ENCODE measurements at places on chromosomes 13 and 19. TPM values are rescaled to one million over a fixed set of nuclear protein-coding genes. Genes with fewer than 3 reads are reported as not detected.
A peak's percentile ranks its signal among the peaks of the same experiment; 100 is the strongest.

DNA sequence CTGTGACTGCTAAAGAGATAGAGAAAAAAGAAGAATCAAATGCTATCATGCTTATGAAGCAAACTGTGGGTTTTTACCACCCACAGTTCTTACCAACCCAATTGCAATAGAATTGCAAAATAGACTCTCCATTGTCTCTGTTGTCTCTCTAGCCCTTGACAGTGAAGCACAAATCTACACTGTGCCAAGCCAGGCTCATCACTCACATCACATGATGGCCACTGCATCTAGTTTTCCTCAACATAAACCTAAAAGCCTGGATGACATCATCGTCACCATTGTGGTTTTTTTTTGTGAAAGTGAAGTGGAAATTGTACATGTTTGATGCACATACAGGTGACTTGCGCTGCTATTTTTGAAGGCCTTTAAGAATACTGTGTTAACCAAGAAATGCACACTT, 56.1 kb downstream of the KL start:
- DNase-seq = no peak

- DNase-seq = no peak
These were observed 118.8 kb downstream of the EFNB2 start for GRCh38 chr13:106416645-106417044.

- no peak for DNase-seq
These were observed 9.7 kb downstream of the LPAR6 start for GRCh38 chr13:48403151-48403631.

GRCh38 chr13:98158172-98158899, 15.4 kb downstream of the FARP1 start:
- peak; percentile 14 for DNase-seq

- DNase-seq = no peak
These were observed 5.6 kb downstream of the INAFM1 start for GRCh38 chr19:47280183-47280797.

Gene CYP4F11
- total RNA-seq = 0.66 TPM

DNA sequence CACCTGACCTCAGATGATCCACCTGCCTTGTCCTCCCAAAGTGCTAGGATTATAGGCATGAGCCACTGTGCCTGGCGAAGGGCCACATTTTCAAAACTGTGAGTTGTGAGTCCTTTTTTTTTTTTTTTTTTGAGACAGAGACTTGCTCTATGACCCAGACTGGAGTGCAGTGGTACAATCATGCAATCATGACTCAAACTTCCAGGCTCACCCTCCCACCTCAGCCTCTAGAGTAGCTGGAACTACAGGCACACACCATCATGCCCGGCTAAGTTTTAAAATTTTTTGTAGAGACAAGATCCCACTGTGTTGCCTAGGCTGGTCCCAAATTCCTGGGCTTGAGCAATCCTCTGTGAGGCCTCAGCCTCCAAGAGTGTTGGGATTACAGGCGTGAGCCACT, 3.8 kb upstream of the MYPOP start:
- DNase-seq = no peak

DNA sequence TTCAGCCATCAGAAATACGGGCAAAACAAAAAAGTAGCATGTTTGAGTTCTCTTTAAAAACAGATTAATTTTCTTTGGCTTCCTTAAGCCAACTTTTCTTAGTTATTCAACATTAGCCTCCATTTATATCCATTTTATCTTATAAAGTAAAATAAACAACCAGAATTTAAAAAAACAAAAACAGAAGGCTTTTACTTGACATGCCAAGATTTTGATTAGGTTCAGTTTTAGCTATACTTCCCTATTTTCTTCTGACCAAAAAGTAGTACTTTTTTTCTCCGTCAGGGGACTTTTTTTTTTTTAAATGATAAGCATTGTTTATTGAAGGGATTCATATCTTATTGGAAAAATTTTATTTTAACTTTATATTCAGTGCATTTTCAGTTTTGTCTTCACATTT, 18.1 kb downstream of the RNASEH2B start:
- no peak for DNase-seq

DNA sequence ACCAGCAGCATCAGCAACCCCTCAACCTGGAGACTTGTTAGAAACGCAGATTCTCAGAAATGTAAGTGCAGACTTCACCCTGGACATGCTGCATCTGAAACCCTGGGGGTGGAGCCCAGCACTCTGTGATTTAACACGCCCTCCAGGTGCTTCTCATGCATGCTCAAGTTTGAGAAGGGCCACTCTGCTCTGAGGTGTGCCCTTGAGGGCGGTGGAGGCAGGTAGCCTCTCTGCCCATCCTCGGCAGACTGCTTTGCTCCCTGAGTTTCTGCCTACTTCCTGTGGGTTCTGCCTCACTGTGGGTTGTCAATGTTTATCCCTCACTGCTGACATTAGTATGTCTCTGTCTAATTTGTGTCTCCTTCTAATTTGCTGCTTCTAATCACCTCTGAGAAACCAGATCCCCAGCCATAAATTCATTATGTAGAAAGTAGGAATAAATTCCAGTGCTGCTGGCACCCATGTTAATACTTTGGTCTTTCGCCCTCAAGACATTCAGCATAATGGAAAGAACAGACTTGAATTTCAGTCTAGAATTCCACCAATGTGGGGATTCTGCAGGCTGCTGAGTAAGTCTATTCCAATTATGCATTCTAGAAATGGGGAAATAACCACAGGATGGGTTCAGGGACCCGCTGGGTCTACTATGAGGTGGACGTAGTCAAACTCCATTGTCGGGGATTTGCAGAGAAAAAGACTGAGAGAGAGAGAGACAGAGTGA, 51.3 kb upstream of the CYSLTR2 start:
- peak; percentile 75 for DNase-seq

GRCh38 chr13:25847145-25847544, 204.7 kb downstream of the SHISA2 start:
- no peak for DNase-seq

DNA sequence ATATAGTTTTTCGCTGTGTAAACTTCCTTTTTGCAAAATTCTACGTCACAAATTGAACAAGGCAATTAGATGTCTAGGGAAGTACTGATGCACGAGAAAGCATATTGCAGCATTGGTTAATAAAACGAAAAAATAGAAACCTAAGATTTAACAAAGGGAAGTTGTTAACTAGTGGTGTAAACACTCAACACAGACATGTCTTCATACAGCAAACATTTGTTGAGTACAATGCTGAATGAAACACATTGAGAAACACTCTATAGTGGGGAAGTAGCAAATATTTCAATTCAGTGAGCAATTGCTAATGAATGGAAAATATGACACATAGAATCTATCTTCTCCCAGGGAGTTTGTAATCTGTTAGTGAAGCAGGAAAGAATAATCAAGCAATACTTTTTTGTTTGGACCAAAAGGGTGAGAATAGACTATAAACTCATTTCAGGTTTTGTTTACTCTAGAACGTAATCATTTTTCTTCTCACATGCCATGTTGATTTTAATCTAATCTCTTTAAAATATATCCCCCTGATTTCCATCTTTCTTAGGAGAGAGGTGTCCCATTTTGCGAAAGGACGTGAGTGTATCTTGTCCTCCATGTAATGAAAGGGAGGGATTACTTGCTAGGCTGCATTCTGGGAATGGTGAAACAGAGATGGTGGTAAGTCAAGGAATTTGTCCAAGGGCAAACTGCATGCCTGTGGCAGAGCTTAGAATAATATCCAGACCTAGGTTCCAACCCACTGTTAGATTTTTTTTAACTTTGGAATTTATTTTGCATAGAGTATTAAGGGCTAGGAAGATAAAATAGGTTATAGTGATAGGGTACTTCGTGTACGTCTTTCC, 1.7 kb upstream of the ANKRD10 start:
- no peak for DNase-seq

- DNase-seq = no peak
These were observed 20.2 kb upstream of the PNMA8B start for GRCh38 chr19:46515879-46516350.

GRCh38 chr13:113002206-113002912, 33.3 kb downstream of the MCF2L start:
- no peak for DNase-seq

Gene ZNF625
- total RNA-seq = 8.1 TPM

All from esophagus muscularis mucosa (tissue), 4 donors.